ENCODE measurements at places on chromosomes 2 and 18.

DNA sequence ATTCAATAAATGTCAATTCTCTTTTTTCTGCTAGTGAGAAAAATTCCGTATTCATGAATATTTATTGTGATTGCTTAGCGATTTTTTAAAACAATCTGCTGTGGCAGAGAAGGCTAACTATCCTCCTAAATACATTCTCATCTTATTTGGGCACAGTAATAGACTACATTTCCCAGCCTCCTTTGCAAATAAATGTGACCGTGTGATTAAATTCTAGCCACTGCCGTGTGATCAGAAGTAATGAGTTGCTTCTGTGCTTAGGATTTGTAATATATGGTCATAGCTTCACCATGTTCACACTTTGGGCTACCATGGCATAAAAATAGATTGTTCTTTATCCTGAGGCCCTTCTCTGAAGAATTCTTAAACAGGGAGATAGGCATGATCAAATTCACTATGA lies 179.6 kb downstream of the FAM124B start:
- no peak for DNase-seq

DNA sequence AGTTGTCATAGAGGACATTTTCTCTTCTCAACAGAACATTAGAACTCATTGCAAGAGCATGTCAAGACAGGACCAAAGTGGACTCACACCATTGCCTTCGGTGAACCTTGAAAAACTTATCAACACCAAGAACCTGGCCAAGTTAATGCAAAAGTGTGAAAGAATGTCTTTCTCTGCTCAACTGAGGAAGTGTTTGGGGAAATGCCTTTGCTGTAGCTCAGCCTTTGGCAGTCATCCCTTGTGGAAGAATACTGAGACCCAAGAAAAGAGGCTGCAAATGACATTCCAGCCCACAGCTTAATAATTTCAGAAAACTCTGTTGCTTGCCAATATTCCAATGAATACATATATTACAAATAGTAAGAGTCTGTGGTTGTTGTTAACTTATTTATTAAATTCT lies 728.8 kb upstream of the PIK3C3 start:
- no peak for DNase-seq

DNA sequence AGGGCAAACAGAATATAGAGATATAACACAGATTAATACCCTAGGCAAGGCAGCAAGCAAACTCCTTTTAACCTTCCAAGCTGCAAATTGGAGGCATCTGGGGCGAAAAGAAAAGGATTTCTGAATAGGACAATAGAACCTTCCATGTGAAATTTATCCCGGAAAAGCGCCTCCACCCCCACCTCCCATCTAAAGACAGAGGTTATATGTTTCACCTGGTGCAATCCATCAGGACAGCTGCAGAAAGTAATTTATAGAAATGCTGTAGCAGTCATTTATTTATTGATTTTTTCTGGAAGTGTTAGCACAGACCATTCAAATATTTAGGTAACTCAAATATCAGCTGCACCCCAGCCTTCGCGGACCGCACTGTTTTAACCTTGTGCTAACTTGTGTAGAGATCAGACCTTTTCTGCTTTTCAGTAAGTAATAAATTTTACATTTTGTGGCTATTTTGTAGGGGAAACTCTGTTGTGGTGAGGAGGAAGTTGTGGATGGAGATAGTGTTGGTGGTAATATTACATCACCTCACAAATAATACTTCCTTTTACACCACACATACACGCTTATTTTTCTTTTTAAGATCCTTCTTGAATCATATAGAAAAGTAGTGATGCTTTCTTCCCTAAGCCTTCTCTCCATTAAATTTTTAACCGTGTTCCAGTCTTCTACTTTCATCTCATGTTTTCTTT lies 919.3 kb upstream of the CDH2 start:
- DNase-seq = no peak

DNA sequence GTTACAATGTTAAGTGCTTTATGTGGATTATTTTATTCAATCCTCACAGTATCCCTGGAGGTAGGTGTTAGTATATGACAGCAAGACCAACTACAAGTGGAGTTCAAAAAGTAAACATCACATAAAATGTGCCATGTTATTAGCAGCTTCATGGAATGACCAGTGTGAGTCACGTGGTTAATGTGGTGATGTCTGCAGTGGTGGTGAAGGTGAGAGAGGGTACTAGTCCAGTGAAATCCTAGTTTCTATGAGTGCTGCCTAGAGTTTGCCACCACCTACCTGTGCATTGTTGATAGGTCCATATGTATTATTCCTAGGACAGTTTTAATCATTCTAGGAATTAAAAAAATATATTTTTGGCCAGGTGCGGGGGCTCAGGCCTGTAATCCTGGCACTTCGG lies 865.2 kb upstream of the DDX18 start:
- no peak for DNase-seq

DNA sequence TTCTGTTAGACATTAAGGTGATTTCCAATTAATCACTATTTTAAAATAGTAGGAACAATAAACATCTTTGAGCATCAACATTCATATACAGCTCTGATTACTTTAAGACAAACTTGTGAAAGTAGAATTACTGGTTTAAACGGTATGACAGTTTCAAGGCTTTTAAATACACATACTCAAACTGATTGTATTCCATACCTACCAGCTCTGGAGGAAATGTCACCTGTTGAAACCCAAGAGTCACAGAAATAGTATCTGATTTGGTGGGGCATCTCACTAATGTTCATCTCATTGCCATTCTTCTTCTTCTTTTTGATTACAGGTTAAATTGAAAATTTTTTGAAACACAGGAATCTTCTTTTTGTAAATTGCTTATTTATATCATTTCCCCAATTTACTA lies 36.2 kb downstream of the USP40 start:
- DNase-seq = no peak

DNA sequence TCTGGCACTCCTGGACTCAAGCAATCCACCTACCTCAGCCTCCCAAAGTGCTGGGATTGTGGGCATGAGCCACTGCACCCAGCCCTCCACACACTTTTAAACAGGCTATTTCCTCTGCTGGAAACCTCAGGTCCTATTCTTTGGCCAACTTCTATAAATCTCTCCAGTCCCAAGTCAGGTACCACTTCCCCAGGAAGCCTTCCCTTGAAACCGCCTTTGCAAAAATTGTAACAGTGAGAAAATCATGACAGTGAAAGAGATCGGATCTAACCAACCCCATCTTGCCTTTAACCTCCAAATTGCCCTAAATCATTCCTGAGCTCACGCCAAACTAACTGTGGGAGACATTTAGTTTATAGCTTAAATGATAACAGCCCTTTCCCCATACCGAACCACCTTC lies 67.3 kb upstream of the CABLES1 start:
- no peak for DNase-seq

DNA sequence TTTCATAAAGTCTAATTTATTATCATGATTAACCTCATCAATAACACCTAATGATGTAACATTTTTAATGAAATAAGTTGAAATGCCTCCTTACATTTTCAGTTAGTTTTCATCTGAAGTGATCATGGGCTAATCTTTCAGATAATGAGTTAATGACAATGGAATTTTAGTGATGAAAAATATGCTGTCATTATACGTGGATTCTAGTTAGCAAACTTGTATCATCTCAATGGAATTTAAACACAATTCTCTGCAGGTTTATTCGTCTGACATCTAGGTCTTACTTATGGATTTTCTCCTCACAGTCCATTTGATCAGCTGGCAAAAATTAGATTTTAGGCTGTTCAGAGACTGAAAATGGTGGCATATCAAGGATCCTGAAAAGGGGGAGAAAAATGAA lies 885.0 kb downstream of the SLC4A3 start:
- no peak for DNase-seq

DNA sequence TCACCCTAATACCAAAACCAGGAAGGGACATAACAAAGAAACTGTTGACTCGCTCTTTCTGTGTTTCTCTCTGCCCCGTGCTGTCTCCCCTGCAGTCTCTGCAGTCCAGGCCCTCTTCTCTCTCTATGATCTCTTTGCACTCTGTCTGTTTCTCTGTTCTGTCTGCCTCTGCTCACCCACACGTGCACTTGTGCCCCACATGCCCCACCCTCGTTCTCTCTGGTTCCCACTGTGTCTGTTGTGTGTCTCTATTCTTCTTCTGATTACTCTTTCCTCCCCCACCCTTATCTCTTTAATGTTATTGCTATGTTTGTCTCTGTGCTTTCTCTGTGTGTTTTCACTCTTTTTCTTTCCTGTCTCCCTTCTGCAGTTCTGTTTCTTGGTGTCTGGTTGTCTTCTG lies 54.0 kb downstream of the NAT8 start:
- DNase-seq = no peak

- no peak for DNase-seq
Observed at GRCh38 chr2:45390861-45391260, 220.2 kb downstream of the SRBD1 start.

GRCh38 chr2:45131587-45131986 lies 122.3 kb upstream of the SIX2 start:
- no peak for DNase-seq

DNA sequence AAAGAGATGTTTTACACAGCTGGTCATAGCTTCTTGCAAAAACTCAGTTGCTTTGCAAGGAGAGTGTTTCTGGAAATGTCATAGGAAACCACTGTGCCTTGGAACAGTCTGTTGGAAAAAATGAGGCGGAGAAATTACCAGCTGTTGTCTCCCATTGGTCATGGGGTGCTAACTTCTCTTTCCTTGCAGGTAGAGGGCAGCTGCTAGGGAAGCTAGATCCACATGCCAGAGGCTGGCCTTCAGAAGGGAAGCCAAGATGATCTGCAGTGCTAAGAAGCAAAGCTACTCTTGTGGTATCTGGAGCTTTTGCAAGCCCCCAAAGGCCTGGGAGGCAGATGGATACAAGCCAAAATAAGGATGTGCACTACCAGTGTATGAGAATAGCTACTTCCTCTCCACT lies 34.8 kb upstream of the LAMA1 start:
- no peak for DNase-seq

GRCh38 chr2:190355968-190356644 lies 12.7 kb downstream of the INPP1 start:
- DNase-seq = no peak

GRCh38 chr2:67448648-67449047 lies 51.5 kb downstream of the ETAA1 start:
- DNase-seq = no peak

DNA sequence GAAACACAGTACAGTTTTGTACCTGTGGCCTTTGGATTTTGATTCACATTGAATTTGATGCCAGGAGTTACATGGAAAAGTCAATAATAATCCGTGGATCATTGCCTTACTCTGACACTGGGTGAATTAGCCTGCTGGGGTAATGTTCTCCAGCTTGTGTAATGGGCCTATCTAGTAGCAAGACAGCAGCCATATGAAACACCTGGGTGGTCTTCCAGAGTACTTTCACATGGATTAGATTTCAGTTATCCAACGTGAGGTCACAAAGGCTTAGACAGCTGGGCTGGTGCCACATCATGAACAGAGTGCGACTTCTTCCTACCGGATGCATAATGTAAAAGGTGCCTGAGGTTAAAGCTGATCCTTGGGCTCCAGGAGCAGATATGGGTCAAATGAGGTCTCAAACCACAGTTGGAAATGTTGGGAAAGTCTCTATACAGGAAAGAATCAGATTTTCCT lies 486.8 kb downstream of the PARD3B start:
- no peak for DNase-seq

- no peak for DNase-seq
Observed at GRCh38 chr2:181036445-181036844, 56.0 kb downstream of the UBE2E3 start.

DNA sequence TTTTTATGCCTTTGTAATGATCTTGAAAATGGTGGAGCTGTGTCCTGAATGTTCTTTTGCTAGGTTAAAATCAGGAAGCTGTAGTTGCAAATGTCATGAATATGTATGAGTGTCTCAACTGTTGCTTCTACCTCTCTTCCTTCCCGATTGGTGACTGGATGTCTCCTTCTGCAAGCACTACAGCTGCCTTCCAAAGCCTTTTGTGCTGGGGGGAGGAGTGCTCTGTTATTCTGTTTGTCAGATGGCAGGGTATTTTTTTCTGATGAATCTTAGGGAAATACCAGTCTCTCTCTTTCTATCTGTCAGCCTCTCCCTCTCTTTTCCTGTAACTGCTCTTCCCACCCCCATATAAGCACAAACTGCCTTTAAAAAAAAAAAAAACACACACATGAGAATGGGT lies 1396.3 kb upstream of the CELF4 start:
- no peak for DNase-seq

DNA sequence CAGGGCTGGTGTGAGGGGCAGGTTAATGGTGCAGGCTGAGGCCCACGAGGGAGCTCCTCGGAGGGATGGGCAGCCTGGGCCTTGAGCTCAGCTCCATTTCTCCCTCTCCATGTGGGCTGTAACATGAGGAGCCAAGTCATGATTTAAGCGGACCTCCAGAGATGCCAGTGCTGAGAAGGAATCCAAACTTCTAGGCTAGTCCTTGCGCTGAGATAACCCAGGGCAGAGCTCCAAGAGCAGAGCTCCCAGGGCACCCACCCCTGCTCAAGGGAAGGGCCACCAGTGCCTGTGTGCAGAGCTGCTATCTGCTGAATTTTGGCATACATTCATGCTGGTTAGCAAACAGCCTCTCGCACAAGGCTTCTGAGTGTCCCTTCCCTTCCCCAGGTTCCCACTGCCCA lies 95.1 kb downstream of the MRO start:
- DNase-seq = no peak

DNA sequence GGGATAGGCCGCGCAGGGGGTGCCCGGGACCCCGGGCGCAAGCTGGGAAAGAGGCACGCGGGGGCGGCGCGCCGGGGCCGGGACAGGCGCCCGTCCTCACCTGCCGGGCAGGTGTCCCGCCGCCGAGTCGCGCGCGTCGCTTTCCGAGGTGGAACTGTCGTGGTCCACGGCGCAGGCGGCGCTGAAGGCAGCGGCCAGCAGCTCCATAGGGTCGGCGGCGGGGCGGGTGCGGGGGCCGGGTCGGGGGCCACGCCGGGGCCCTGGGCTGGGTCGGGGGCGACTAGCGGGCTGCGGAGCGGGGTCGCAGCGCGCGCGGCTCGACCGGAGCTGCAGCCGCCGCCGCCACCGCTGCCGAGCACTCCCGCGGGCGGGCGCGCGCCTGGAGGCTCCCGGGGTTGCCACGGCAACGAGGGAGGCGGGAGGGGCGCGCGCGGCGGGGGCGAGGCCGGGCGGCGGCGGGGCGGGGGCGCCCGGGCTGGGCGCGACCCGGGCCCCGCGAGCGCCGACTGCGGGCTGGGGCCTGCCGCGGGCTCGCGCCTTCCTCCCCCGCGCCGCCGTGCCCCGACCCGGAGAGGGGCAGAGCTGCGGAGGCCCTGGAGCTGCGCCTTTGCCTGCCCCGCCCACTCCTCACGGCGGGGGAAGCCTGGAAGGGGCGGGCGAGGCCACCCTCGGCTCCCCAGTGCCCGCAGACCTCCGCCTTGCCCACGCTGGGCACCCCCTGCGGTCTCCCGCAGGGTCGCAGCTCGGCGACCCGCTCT lies 57.9 kb downstream of the SNORC start:
- peak; percentile 2 for DNase-seq

- DNase-seq = no peak
Observed at GRCh38 chr2:47771211-47771610, 11.7 kb upstream of the MSH6 start.

Measured in stimulated activated CD8-positive, alpha-beta memory T cell treated with anti-CD3 and anti-CD28 coated beads, Interleukin-7, amount 100 ng/mL, for 4 hours (primary cell).